H4 (cell line): ENCODE measurements at places on chromosomes 1 and 21.
A peak's percentile ranks its signal among the peaks of the same experiment; 100 is the strongest.

DNA sequence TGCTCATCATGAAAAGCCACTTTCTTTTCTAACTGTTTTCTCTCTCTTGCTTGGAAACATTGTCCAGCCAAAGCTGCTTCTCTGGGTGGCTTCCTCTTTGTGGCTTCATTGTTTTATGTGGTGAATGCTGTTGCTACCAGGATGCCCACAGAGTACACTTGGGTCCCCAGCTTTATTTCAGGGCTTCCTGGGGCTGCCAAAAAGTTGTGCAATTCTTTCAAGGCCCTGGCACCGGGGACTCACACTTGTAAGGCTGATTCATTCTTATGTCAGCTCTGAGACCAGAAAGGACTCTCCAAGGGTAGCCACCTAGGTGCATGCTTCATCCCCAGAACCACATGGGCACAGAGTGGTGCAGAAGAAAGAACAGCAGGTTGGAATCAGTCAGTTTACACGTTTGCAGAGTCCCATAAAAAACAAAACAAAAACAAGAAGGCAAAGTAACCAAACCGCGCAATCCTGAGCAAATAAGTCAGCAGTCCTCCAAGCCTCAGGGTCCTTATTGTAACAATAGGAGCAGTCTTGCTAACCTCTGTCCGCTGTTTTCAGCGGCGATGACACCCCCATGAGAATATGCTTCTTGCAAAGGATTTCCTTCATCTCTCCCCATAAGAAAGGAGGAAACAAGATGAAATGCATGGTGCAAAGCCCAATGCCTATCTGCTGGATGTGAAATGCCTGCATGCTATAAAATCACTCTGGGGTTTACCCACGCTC lies 89.9 kb upstream of the SSX2IP start:
- DNase-seq = peak; percentile 47

DNA sequence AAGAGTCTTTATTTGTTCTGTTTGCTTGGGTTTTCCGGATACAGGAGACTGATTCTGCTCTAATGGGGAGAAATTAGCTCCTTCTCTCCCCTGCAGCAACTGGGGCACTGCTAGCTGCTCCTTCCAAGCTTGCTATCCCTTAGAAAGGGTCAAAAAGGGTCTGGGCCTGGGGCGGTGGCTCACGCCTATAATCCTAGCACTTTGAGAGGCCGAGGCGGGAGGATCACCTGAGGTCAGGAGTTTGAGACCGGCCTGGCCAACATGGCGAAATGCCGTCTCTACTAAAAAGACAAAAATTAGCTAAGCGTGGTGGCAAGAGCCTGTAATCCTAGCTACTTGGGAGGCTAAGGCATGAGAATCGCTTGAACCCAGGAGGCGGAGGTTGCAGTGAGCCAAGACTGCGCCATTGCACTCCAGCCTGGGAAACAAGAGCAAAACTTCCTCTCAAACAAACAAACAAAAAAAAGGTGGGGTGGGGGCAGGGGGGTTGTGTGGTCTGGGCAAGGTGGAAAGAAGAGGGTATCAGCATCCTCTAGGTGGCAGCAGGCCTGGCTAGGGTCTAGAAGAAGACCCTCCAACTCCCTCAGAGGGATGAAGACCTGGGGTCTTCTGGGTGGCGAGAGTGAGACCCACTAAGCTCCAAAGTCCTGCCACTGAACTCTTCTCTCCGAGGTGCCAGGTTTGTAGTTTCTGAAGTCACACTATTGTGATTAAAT lies 15.4 kb upstream of the TBX15 start:
- no peak for DNase-seq

GRCh38 chr1:17696417-17697301 lies 58.5 kb upstream of the ACTL8 start:
- DNase-seq = peak; percentile 41

DNA sequence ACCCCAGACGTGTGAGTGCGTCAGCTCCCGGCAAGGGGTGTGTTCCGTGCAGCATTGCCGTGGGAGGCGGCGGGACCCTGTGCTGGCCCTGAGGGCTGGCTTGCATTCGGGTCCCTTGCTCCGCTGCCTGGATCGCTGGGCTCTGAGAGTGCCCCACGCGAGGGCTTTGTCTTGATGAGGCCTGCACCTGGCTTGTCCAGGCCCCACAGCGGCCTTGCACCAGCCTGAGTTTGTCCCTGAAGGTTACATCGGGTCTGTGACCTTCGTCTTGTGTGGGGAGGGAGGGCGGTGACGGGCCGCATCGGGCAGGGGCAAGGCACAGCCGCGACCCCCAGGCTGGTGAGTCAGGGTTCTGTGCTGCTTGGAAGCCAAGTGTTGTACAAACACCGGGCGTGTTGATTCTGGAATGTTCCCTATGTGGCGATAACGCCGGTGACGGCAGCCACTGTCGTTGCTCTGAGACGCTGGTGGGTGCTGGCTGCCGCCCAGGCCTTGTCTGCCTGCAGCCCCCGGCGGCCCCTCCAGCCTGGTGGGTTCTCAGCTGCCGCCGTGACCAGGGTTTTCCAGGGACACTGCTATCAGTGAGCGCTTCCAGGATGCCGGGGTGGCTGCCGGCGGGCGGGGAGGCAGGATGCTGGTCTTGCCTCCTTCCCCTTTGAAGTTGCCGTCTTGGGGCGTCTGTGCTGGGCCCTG lies 42.9 kb downstream of the SLX9 start:
- no peak for DNase-seq

GRCh38 chr1:41670217-41670957 lies 185.9 kb upstream of the EDN2 start:
- DNase-seq = peak; percentile 53

DNA sequence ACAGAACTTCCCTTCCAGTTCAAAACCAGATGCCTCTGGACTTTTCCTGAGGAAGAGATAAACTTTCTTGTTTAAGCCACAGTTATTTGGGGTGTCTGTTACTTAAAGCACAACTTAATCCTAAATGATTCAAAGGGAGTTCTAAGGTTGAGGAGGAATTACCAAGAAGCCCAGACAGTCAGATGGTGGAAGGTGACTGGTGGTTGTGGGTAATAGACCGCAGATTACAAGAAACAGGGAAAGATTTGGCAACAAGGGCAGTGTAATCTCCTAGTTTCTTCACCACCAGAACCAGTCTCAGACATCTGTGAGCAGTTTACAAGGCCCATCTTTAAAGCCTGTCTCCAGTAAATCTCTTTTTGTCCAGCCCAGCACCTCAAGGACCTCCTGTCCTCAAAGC lies 130.1 kb upstream of the CTTNBP2NL start:
- no peak for DNase-seq

DNA sequence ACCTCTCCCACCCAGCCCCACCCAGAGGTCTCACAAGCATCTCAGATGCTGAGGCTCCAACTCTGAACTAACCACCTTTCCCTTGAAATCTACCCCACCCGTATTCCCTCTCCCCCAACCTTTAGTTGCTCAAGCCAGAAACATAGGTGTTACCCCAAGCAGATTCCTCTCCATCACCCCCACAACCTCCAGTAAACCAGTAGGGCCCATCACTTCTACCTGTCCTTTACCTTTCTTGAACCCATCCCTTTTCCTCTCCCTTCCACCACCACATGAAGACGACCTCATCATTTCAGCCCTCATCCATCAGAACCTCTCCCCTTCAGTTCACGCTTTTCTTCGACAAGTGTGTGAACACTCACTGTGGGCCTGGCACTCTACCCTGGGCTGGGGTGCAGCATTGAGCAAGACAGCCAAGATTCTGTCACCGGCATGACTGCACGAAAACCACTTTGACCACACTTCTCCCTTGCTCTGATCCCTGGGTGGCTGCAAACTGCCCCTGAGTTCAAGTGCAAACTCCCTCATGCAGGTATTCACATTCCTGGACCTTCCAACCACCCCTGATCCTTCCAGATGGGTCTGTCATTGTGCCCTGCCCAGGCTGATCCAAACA lies 65.5 kb upstream of the LAPTM5 start:
- DNase-seq = peak; percentile 64

GRCh38 chr1:240104672-240105071 lies 13.0 kb downstream of the FMN2 start:
- DNase-seq = no peak

DNA sequence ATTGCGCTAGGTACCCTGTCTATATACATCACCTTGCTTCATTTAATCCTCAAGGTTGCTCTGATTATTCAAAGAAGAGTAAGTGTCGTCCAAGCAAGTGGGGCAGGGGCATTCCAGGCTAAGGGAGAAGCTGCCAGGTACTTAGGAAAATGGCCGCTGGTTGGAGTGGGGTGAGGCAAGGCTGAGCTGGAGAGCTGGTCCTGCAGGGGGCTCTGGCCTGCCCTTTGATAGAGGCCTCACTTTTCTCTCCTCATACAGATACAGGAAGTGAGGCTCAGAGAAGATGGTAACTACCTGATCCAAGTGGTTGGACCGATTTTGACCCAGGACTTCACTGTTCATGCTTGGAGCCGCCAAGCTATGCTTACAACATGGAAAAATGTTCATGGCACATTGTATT lies 86.9 kb upstream of the ZBTB40 start:
- DNase-seq = no peak

- no peak for DNase-seq
Observed at GRCh38 chr1:99829269-99829668, 20.9 kb upstream of the AGL start.

GRCh38 chr1:85314726-85315125 lies 38.3 kb upstream of the BCL10 start:
- DNase-seq = no peak

DNA sequence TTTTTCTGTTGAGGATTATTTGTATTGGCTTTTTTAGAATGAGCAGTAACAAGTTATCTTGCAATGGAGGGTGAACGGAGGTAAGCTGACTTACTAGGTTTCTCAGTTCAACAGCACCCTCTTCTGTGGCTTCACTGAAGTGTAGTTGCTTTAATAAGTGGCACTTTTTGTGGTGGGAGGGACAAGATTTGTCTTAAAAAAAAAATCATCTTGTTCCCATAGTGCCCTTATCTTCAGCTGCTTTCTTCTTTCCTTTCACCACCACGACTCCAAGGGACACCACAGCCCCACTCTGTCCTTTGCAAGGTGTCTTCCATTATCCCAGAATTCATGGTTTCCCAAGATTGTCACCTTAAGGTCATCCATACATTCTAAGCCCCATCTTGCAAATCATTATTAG lies 92.9 kb downstream of the PIGK start:
- peak; percentile 54 for DNase-seq

- DNase-seq = peak; percentile 2
Observed at GRCh38 chr1:102262994-102263393, 266.3 kb upstream of the OLFM3 start.

DNA sequence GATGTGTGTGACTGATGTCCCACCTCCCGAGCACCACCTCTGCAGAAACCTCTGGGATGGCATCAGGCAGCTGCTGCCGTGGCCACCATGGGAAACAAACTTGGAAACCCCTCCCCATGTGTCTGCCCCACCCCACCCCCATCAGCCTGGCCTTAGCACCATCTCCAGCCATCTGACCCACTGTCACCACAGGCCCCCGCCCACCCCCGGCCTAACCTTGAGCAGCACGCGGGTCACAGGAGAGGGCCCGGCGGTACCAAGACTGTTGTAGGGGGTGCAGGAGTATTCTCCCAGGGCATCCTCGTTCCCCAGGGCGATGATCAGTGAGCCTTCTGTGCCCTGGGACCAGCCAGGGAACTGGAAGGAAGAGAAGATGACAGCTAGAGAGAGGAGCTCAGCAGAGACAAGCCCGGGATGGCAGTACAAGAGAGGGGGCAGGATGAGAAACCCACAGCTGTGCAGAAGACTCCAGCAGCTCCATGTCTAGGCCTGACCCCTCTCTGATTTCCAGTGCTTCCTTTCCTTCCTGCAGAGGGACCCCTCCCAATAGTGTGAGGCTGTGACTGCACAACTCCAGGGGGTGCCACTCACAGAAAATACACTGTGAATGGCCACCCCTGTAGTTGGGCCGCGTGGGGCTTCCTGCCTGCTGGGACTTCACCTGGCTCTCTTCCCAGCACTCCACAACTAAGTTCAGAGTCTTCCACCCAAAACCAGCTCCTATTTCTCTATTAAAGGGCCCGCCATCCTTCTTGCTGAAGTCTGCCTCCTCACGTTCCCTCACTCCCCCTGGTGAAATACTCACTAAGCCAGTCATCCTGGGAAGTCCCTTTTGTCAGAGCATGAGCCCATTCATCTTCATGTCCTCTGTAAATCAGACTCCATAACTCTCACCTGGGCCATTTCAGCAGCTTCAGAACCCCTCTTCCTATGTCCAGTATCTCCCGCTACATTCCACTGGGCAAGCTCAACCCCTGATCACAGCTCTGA lies 7.3 kb upstream of the TAGLN2 start:
- no peak for DNase-seq

DNA sequence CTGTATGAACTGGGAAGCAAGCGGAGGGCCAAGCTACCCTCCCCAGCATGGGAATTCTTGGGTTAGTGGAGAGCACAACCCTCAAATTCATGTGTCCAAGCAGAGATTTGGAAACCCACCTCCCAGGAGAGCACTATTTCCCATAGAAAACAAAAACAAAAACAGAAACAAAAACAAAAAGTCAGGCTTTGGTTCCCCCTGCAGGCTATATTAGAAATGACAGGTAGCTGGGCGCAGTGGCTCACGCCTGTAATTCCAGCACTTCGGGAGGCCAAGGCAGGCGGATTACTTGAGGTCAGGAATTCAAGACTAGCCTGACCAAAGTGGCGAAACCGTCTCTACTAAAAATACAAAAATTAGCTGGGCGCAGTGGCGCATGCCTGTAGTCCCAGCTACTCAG lies 10.8 kb downstream of the MINDY1 start:
- DNase-seq = no peak

DNA sequence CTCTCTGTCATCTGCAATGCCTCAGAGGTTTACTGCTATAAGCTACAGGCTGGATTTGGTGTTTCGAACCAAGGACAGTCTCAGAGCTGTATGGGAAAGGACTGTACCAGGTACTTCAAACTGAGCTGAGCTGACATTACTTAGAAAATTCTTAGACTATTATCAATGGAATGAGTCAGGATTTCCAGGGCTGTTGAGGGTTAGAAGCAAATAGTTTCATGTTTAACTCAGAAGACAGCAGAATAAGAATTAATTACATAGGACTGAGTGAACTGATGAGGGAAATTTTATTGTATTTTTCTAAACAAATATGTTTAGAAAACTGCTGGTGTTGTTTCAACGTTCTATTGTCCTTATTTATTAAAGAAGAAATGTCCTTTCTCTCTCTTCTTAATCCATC lies 74.3 kb upstream of the CAPZB start:
- DNase-seq = no peak

GRCh38 chr1:76480827-76481226 lies 386.5 kb upstream of the ST6GALNAC5 start:
- DNase-seq = no peak

GRCh38 chr21:19350286-19350685 lies 946.7 kb upstream of the TMPRSS15 start:
- no peak for DNase-seq

GRCh38 chr1:95905818-95906395 lies 671.9 kb downstream of the RWDD3 start:
- no peak for DNase-seq

DNA sequence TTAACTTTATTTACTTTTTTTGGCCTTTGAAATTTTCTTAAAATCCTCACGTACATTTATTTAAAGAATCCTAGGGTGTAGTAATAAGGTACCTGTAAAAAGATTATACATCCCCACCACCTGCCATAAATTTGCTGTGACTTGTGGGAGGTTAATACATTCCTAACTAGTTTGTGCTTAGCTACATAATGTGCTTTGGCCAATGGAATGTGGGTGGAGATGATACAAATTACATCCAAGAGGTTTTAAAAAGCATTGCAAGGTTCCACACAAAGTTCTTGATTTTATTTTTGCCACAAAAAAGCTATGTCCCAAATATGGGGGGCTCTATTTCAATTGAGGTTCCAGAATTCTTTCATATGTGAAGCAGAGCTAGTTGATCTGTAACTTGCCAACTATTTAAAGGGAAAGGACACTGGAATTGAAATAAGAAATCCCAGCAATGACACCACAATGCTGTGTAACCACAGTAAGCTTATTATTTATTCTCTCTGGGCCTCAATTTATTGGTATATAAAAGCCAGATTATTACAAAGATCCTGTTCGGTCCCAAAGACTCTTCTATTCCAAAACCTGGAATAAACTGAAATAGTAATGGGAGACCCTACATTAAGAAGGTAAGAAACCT lies 15.7 kb downstream of the ASPM start:
- no peak for DNase-seq
